ENCODE measurements at places on chromosomes 3 and 15.

GRCh38 chr15:58569455-58569854 lies 137.7 kb downstream of the LIPC start:
- DNase-seq = no peak

DNA sequence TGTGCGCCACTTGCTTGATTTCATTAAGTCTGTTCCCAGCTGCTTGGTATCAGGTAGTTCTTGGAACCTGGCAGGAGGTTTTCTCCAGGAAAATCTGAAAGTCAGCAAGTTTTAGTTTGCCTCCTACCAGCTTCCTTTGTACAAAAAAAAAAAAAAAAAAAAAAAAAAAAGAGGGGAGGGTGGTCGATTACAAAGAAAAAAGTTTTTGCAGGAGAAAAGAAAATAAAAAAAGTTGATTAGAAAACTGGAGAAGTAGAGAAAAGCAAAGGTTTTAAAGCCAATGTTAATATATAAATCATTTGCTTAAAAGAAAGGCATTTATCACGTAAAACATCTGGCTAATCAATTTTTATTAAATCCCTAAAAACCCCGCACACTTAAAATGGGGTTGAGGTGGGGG lies 5.9 kb downstream of the EPHA3 start:
- DNase-seq = no peak

GRCh38 chr3:61350782-61351309 lies 99.6 kb upstream of the FHIT start:
- no peak for DNase-seq

DNA sequence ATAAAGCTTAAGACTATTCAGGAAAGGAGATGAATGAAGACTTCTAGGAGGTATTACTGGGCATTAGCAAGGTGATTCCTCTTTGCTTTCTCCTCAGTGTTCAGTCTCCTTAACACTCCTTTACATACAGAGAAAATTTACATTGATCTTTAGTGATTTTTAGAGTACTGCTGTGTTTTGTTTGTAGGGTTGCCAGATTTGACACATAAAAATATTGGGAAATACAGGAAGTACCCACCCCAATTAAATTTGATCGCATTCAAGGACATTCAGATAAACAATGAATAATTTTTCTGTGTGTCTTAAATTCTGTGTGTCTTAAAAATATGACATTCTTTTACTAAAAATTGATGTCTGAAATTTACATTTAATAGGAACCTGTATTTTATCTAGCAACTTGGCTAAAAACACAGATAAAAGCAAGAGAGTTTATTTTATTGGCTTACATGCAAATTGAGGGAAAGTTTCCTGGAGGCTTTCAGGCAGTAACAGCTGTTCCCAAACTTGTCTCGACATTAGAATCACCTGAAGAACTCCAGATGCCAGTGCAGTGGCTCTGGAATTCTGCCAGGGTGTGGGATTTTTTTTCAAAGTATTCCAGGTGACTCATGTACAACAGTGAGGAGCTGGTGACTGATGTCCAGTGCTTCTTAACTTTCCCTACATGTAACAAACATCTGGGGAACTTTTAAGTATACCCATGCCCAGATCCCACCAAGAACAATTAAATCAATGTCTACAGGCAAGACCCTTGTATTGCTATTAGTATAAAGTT lies 23.4 kb upstream of the PLOD2 start:
- no peak for DNase-seq

DNA sequence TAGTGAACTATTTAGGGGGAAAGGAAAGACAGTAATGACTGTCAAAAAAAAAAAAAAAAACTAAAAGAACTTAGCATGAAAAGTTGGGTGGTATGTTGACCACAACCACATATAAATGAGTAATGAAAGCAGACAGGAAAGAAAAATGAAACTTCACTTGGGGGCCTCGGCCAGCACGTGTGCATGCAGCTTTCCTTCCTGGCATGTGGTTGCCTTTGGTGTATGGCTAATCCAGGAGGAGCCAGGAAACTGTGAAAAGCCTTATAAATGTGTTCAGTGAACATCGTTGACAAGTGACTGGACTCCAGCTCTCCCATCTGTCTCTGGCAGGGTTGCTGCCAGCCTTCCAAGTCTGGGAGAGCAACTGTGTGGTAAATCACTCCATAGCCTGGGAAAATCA lies 195.1 kb downstream of the DTWD1 start:
- peak; percentile 91 for DNase-seq

DNA sequence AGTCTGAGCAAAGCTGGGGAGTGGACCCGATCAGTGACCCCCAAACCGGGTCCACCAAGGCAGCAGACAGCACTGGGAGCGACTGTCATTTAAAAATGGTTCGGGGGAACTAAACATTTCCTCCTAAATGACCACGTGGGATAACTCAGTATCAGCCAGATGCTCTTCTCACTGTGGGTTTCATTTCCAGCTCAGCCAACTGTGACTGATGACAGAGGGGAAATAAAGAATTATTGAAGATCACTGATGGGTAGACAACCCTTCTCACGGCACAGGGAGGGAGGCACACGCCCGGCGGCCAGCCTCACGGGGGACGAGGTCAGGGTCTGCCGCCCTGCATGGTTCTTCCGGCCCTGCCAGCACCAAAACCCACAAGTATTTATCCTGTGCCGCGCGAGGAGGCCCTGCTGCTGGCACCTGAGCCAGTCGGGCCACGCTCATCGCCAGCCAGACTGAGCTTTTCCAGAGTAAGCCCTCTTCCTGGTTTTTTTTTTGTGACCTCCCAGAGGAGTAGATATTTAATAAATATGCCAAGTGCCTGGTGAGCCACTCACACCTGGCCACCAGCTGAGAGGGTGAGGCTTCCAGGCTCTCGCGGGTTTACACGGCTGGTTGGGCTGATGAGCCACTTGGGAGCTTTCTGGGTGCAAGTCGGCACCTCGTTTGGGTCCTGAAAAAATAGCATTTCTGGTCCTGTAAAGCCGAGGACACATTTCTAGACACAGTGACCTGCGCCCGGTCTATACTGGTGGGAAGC lies 6.2 kb downstream of the MELTF start:
- peak; percentile 78 for DNase-seq

GRCh38 chr3:10581251-10581650 lies 75.9 kb upstream of the ATP2B2 start:
- no peak for DNase-seq

- DNase-seq = no peak
Observed at GRCh38 chr3:172317481-172317880, 130.8 kb downstream of the GHSR start.

- no peak for DNase-seq
Observed at GRCh38 chr15:48029642-48030041, 91.1 kb upstream of the SLC24A5 start.
